Coronary artery (tissue), 2 donors: ENCODE measurements at places on chromosomes 16 and 17.

DNA sequence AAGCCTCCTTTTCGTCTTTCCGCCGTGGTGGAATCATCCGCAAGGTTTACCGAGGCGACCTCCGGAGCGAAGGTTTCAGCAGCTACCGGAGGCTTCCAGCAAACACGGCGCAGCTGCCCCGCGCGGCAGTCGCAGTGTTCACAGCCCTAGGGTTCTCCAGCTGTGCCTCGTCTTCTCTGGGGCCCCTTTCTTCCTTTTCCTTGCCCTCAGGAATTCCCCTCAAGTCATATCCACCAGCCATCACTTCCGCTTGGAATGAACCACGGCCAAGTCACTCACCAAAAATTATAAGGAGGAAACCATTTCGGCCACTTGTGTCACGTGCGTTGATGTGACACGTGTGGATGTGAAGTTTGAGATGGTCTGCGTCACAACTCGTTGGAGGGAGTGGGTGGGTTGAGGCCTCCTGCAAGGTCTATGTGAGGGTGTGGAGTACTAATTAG, 636 bp upstream of the ERN1 start:
- peak; percentile 82 for DNase-seq

DNA sequence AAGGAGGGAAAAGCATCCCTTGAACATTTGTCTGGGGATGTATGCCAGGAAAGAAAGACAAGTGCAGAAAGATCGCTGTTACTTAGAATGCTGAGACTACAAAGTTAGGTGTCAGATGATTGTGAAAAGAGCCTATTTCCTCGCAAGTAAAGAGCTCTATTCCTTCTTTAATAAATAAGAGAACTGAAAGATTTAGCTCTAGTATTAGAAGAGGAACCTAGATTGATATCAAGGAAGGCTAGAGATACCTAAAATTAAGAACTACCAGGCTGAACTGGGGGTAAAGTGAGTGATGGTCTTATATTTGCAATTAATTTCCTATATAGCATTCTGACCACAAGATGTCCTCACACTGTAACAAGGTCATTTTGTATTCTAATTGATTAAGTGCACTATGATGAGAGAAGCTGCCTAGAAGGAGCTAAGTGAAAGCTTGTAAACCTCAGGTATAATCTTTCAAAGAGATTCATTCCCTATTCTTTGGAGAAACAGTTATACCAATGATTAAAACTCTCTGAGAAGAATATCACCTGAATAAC, 62.3 kb downstream of the SSH2 start:
- no peak for DNase-seq

DNA sequence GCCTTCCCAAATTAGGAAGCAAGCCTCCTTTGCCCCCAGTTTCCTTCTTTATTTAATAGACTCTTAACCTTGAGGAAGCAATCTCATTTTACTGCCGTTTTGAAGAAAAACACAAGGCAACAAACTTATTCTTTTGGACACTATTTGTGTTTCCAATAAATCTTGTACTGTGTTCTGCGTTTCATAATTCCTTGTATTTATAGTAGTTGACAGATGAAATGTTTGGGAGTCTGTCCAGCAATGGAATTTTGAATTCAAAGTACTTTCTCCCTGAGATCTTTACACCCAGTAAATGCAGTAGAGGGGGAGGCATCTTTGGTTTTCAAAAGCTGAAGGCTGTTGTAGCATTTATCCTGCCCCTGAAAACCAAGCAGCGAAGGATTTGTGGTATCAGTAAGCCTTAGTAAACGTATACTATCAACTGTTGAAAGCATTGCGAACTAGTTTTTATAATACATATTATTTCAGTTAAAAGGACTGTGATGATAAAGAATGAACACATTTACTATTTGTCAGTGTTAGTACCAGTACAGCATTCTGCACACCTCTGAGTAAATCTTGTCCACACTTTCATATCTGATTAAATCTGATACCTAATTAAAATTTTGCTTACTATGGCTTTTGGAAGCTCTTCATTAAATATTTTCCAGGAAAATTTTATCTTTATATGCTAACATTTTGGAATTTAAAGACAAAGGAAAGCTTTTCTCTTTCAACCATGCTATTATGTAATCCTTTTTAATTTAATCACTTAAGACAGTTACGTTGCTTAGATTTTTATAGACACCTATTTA, 83.1 kb downstream of the TNRC6C start:
- DNase-seq: no peak

DNA sequence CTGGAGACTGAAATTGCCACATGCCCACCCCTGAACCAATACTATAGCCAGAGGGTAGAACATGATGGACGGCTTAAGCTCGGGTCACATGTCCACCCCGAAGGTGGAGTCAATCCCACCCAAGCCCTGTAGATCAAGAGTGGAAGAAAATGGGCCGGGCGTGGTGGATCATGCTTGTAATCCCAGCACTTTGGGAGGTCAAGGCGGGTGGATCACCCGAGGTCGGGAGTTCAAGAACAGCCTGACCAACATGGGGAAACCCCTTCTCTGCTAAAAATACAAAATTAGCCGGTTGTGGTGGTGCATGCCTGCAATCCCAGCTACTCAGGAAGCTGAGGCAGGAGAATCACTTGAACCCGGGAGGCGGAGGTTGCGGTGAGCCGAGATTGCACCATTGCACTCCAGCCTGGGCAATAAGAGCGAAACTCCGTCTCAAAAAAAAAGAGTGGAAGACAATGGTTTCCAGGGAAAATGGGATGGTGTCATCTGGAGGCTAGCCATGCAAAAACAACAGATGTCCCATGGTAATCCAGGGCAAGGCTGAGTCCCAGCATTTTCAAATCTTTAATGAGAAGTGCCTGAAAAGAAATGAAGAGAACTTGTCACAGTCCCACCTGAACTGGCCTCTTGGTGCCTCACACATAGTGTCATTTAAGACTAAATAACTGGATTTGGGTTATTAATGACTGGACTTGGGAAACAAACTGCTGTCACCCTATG, 30.1 kb downstream of the CD300LF start:
- peak; percentile 33 for DNase-seq
